Tibial nerve (tissue), 4 donors: ENCODE measurements at places on chromosomes 4 and X. TPM values are rescaled to one million over a fixed set of nuclear protein-coding genes. Genes with fewer than 3 reads are reported as not detected.
A peak's percentile ranks its signal among the peaks of the same experiment; 100 is the strongest.

- DNase-seq = no peak
Observed at GRCh38 chrX:106606571-106606970, 5.2 kb upstream of the RADX start.

GRCh38 chr4:13920901-13921300, 293.4 kb upstream of the BOD1L1 start:
- DNase-seq = peak; percentile 56

GRCh38 chr4:1055721-1056590, 44.5 kb downstream of the FGFRL1 start:
- no peak for DNase-seq

DNA sequence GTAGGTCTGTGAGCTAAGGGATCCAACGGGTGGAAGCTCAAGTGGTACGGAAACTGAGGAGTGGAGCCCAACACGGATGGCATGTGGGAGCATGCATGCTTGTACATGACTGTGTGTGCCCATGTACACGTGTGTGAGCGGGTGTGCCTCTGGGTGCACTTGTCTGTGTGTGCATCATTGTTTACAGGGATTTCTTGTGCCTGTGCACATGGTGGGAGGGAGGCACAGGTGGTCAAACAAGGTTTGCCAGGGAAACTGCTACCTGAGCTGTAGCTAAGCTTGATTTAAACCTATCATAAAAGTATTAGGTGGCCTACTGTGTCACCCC, 122.5 kb upstream of the MAMLD1 start:
- no peak for DNase-seq

GRCh38 chr4:79249881-79250503, 75.9 kb downstream of the NAA11 start:
- no peak for DNase-seq

DNA sequence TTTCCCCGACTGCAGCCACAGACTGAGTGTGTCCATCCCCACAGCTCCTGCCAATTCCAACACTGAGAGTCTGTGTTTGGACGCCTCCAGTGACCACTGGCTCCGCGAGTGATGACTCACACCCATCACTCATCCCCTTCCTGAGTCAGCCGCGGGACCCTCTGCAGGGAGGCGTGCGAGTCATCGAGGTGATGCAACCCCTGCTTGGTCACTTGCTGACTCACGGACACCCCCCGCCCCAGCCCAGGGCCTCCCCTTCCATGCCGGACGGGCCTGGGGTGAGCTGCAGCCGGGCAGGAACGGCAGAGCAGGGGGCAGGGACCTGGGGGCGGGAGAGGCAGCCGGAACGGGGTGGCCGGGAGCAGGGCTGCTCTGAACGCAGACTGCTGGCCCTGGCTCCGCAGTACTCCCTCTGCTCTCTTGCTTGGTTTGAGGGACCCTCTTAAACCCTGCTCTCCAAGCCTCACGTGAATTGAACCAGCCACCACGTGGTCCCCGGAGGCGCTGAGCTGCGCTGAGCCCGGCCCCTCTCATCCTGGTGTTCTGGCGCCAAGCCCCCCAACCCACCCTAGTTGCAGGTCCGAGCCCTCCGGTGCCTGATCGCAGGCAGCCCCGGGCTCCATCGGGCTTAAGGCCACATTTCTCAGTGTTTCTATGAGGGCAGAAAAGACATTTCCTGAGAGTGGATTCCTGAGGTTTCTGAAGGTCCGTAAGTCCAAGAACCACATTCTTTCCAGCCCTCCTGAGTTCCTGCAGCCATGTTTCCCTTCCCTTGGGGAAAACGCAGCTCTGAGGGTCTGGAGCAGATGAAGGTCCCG, 32.4 kb downstream of the FGFRL1 start:
- peak; percentile 86 for DNase-seq

GRCh38 chrX:42946544-42947194, 168.7 kb upstream of the PPP1R2C start:
- DNase-seq = no peak

- DNase-seq = no peak
Observed at GRCh38 chr4:76781698-76782595, 116.0 kb downstream of the SOWAHB start.

GRCh38 chrX:39678914-39679313, 418.8 kb downstream of the BCOR start:
- no peak for DNase-seq

DNA sequence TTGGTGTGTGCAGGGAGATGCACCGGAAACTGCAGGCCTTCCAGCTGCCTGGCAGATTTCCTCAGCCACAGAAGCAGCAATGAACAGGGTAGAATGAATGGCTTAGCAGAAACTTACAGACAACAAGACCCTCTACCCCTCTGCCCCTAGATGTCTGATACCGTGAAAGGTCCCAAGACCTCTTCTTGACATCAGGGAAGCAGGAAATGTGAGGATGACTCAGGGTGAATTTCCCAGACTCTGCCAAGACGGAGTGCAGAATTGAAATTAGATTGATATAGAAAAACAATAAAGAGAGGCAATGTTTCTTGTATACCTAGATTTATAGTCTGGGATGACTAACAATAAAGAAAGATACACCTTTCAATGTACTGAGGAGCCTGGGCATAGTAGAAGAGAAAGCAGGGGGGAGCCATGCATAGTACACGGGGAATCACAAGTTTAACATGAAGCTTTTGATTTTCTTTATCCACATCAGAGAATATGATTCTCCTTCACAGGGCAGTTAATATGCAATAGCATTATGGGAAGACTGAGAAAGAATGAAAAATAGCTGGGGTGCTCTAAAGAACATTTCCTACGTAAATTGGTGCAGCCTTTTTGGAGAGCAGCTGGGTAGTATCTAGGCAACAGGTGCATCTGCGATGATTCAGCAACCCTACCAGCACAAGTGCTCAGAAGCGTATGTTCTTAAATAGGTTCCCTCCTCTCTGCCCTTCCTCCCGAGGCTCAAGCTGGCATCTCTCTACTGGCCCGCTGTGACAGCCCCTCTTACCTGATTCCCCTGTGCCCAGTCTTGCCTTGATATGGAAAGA, 18.3 kb upstream of the CXCR3 start:
- DNase-seq = no peak

DNA sequence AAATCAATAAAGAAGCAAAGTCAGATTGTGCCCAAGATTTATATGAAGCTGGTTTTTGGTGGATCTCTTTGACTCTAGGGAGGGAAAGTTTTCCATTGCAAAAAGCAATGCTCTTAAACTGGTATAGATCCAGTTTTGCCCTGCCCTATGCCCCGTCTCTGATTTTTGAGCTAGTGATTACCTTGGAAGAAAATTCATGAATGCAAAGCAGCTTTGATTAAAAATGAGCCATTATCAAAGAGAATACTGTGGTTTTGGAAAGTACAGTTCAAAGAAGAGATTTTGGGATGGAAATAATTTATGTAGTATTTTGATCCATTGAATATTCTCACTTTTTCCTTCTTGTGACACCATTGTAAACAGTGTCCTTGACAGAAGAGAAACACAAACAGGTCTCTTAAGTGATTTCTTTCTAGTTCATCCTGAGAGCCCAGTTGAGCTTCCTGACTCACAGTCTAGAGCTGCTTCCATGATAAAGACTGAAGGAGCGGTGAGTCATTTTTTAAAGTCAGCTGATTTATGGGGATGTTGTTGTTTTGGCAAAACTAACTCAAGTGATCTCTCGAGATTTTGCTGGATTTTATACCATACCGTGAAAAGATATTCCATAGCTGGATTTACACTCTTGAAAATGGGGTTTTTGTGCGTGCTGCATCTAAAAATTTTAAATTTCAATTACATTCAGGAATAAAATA, 76.7 kb downstream of the AFF1 start:
- DNase-seq = no peak

DNA sequence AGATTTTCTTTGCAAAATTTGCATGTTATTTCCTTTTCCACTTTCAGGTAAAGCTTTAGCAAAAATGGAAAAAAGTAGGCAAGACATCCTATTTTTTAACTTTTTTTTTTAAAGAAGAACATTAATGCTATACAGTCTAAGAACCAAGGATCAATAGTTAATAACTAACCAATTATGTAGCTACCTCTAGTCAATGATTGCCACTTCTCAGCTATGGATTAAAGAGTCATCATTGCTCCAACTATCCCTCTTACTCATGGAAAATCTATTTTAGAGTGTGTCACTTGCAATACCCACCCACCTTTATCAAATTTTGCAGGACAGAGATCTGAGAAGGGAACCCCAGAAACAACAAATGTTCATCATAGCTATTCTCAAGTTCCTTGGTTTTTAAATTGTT, 223.1 kb downstream of the ANK2 start:
- no peak for DNase-seq

GRCh38 chr4:1570291-1571164, 113.6 kb downstream of the FAM53A start:
- DNase-seq = no peak

- no peak for DNase-seq
Observed at GRCh38 chr4:68074397-68074796, 55.3 kb downstream of the TMPRSS11F start.

- DNase-seq = no peak
Observed at GRCh38 chr4:187283201-187283955, 559.7 kb upstream of the FAT1 start.

- DNase-seq = no peak
Observed at GRCh38 chrX:20432746-20433387, 166.2 kb upstream of the RPS6KA3 start.

DNA sequence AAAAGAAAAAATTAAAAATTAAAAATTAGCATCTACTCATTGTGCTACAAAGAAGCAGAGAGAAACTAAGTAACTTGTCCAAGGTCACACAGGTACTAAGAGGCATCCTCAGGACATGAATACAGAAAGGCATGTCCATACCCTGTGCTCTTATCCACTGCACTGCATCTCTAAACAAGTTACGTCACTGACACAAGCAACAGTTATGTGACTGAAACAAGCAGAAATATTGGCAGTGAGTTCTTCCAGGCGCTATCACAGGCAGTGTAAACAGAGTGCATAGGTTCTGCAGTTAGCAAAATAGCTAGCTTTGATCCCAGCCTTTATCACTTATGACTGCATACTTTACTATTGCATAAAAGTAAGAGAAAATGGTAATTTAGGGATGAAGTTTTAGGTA, 7.9 kb downstream of the VEGFC start:
- no peak for DNase-seq

- no peak for DNase-seq
Observed at GRCh38 chr4:13103382-13104015, 380.6 kb downstream of the RAB28 start.

GRCh38 chr4:151475035-151475714, 66.2 kb downstream of the FHIP1A start:
- DNase-seq = no peak

- no peak for DNase-seq
Observed at GRCh38 chr4:161894493-161895167, 269.2 kb downstream of the FSTL5 start.

DNA sequence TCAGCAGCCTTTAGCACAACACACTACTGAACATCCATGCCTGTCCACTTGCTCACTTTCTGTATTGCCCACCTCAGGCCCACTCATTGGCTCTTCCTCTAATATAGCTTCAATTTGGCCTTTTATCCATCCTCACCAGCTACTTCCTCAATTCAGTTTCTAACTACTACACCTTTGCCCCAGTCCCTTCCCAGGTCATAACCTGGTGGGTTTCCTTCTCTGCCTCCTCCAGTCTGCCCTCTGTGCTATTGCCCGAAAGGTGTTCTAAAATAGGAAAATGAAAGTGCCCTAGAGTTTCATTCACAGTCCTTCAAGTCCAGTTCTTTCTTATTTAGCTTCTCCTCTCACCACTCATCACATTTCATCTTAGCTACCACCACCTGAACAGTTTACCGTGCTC, 23.1 kb downstream of the MOSPD2 start:
- no peak for DNase-seq

GRCh38 chrX:42021058-42021457, 97.7 kb upstream of the CASK start:
- DNase-seq = no peak

- DNase-seq = no peak
Observed at GRCh38 chrX:52923781-52924241, 26.7 kb downstream of the FAM156B start.

GRCh38 chr4:39893693-39894072, 84.0 kb downstream of the PDS5A start:
- DNase-seq = no peak

DNA sequence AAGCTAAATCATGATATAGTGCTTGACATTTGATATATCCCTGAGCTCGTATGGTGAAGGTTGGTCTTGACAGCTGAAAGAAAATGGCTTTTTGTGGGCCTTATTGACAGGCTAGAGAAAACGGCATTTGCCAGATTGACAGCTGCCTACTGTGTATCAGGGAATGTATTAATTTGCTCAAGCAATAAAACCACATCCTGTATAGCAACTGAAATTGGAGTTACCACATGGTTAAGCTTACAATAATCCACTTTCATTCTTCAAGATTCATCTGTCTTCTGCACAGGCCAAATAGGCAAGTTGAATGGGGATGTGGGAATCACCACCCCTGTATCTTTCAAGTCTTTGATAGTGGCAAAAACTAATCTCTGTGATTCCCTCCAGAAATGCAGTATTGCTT, 76.2 kb upstream of the IL2 start:
- DNase-seq = no peak

- no peak for DNase-seq
Observed at GRCh38 chr4:40843696-40844095, 93.9 kb downstream of the NSUN7 start.

- DNase-seq = no peak
Observed at GRCh38 chr4:10593130-10593529, 91.4 kb downstream of the CLNK start.

- peak; percentile 66 for DNase-seq
Observed at GRCh38 chr4:106898621-106899230, 137.4 kb downstream of the DKK2 start.

- no peak for DNase-seq
Observed at GRCh38 chrX:20394451-20394850, 127.7 kb upstream of the RPS6KA3 start.

DNA sequence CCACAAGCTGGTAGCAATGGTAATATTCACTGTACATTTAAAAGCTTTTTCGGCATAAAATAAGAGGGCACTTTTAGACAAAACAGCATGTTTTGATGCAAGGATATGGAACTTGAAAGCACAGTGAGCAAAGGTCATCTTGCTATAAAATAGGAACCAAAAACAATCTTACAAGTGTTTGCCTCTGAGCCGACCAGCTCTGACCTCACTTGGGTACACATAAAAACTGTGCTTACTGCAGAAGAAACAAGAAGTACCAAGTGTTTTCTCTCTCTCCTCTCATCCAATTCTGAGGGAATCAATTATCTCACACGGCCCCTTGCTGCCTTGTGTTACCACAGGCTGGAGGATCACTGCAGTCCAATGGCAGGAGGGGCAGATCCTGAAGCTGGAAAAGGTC, 4.8 kb upstream of the IQSEC2 start:
- DNase-seq = no peak

The TRPC5OS gene
- total RNA-seq = not detected

The MGARP gene
- not detected for total RNA-seq

The TLR10 gene
- not detected for total RNA-seq

The SSX2 gene
- total RNA-seq = not detected

The PHEX gene
- total RNA-seq = not detected

The MAOA gene
- 168 TPM for total RNA-seq

The SPANXB1 gene
- not detected for total RNA-seq

The MAGEC3 gene
- total RNA-seq = not detected

The DAPP1 gene
- 4.2 TPM for total RNA-seq

The NDP gene
- total RNA-seq = 2.5 TPM

The NPNT gene
- 48.6 TPM for total RNA-seq

The ZCCHC18 gene
- total RNA-seq = 1.3 TPM

The PRRG3 gene
- 14.7 TPM for total RNA-seq

The SFRP2 gene
- 23.6 TPM for total RNA-seq

The USP17L5 gene
- total RNA-seq = not detected

The GNRHR gene
- not detected for total RNA-seq

The AADAT gene
- 7.6 TPM for total RNA-seq

The KLB gene
- total RNA-seq = 2.5 TPM

The XKRX gene
- total RNA-seq = not detected

The GPR82 gene
- 0.30 TPM for total RNA-seq

The MAGEE2 gene
- not detected for total RNA-seq

The SNCA gene
- total RNA-seq = 73.7 TPM
